ENCODE measurements at places on chromosomes 2 and 18.

DNA sequence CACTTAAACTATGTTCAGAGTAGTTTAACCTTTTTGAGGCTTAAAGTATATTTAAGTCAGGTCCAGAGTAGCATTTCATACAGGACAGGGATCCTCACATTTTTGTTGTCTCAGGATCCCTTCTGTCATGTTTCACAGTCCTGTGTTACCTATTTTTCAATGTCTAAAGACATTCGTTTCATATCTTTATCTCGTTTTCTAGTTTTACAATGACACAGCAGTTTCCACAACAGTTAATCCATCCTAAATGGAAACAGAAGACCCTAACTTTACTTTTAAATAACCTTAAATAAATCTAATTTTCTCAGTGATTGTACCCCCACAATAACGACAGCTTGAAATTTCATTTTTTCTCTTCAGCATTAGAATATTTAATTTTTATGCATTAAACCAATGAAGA, 17.3 kb upstream of the SCN9A start:
- DNase-seq = no peak

- DNase-seq = no peak
These were observed 57.0 kb upstream of the CYRIA start for GRCh38 chr2:16722677-16723076.

DNA sequence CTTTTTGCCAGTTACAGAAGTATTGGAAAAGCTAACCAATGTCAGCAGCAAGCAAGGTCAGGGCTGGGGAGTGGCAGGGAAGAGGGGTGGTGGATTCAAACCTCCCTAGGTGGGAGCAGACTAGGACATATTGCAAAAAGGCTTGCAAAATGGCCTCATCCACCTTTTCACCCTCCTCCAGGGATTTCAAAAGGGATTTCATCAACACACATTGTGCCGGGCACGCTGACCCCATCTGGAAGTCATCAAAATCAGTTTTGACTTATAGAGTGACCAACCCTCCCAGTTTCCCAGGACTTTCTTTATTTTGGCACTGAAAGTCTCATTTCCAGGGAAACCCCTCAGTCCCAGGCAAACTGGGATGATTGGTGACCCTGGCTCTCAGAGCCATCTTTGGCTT, 94.7 kb downstream of the BIN1 start:
- no peak for DNase-seq

GRCh38 chr18:44450226-44450625, 230.5 kb upstream of the SETBP1 start:
- no peak for DNase-seq
